ENCODE measurements at places on chromosomes 2 and 18. TPM values are rescaled to one million over a fixed set of nuclear protein-coding genes. Genes with fewer than 3 reads are reported as not detected.

GRCh38 chr2:120818441-120818920, 82.8 kb downstream of the GLI2 start:
- H3K4me1 ChIP-seq, result no peaks in the 10 kb centered on the region
- no peaks in the 10 kb centered on the region for H3K36me3 ChIP-seq
- no peak overlapping the region for H3K4me3 ChIP-seq
- H3K27me3 ChIP-seq, result 0 out of 2 replicates have a peak, but pooled peaks cover 2% of the 10 kb centered on the region
- H3K27ac ChIP-seq, result no peak overlapping the region
- no peak for DNase-seq

DNA sequence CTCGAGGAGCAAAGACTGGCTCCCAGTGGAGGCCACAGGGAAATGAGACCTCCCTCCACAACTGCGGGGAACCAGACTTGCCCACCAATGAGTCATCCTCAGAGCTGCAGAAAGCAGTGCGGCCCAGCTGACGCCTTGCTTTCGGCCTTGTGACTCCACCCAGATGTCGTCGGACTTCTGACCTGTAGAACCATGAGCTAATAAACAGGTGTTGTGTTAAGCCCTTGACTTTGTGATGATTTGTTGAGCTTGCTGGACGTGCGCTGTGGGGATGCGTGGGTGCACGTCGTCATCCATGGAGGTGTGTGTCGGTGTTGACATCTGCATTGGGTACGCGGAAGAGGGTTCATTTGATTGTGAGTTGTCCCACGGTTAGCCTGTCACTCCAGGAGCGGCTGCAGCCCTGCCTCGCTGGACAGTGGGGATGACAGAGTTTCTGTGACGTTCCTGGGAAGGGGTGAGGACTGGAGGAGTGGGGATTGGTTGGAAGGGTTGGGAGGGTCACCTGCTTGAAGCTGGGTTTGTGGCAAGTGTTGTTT, 154.1 kb downstream of the SH3BP4 start:
- no peaks in the 10 kb centered on the region for H3K36me3 ChIP-seq
- H3K4me3 ChIP-seq, result no peak overlapping the region
- H3K4me1 ChIP-seq, result no peaks in the 10 kb centered on the region
- no peak overlapping the region for H3K27ac ChIP-seq
- H3K27me3 ChIP-seq, result no peaks in the 10 kb centered on the region
- DNase-seq, result no peak

DNA sequence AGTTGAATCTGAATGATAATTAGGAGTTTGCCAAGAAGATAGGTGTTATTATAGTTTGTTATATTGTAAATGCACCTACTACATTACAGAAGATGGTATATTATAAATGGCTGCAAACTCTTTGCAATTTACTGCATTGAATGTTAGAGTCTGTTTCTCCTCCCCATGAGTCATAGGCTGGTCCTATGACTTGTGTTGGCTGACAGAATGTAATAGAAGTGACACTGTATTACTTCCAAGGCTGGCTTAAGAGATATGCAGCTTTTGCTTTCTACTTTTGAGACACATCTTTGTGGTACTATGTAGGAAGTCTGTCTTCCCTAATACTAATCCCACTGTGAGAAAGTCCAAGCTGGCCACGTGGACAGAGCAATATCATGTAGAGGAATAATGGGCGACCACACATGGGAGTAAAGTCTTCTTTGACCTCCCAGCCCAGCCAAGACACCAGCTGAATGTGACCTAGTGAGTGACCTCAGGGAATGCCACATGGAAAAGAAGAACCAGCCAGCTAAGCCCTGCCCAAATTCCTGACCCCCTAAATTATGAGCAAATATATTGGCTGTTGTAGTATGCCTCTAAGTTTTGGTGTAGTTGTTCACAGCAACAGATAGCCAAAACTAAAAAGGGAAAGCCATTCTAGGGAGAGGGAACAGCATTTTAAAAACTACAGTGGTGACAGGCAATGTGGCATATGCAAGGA, 6.8 kb upstream of the DDX1 start:
- H3K36me3 ChIP-seq, result no peaks in the 10 kb centered on the region
- no peaks in the 10 kb centered on the region for H3K4me1 ChIP-seq
- DNase-seq, result no peak

GRCh38 chr18:48657447-48658120, 118.8 kb downstream of the CTIF start:
- no peak overlapping the region for H3K27ac ChIP-seq
- H3K4me1 ChIP-seq, result 0 out of 2 replicates have a peak, but pooled peaks cover under 1% of the 10 kb centered on the region
- no peaks in the 10 kb centered on the region for H3K36me3 ChIP-seq
- H3K27me3 ChIP-seq, result no peaks in the 10 kb centered on the region

DNA sequence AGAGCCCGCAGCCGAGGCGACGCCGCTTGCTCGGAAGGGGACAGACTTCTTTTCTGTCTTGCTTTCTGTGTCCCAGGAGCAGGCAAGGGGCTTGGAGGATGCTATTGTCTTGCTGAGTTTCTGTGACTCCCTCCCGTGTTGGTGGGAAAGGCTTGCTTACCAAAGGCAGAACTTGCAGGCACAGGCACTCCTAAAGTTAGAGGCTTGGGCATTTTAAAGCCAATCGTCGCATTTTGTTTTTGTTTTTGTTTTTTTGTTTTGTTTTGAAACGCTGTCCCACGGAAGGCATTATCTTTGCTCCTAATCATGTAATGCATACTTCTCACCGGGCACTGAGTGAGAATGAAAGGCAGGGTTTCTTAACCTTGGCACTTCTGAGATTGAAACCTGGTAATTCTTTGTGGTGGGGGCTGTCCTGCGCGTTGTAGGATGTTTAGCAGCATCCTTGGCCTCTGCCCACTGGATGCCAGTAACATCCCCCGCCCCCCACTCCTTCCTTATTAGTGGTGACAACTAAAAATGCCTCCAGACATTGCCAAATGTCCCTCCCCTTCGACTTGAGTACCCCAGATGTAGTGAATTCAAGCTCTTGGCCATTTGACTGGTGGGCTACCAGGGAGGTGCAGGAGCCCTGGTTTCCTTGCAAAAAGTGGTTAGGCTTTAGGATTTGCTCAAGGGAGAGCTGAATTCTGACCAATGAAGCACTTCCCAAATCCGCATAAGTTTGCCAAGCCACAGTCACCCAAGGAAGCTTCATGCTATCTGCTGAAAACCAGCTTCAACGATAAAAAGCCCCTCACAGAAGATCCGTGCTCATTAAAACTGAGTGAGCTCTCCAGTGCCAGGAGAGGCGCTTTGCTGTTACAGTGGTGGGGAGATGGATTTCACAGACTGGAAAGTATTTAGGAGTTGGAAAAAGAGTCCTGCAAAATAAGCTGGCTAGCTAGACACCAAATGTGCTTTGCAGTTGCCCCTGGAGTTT, 1.2 kb downstream of the ANTXR1 start:
- H3K27me3 ChIP-seq, result peaks cover 3% of the 10 kb centered on the region
- no peak for DNase-seq
- H3K27ac ChIP-seq, result no peak overlapping the region
- H3K36me3 ChIP-seq, result no peaks in the 10 kb centered on the region
- H3K4me3 ChIP-seq, result no peak overlapping the region

GRCh38 chr18:55448420-55448819, 139.6 kb downstream of the TCF4 start:
- H3K27me3 ChIP-seq, result no peaks in the 10 kb centered on the region
- no peak for DNase-seq
- H3K27ac ChIP-seq, result no peak overlapping the region
- H3K4me3 ChIP-seq, result no peak overlapping the region
- H3K4me1 ChIP-seq, result no peaks in the 10 kb centered on the region
- H3K36me3 ChIP-seq, result no peaks in the 10 kb centered on the region

DNA sequence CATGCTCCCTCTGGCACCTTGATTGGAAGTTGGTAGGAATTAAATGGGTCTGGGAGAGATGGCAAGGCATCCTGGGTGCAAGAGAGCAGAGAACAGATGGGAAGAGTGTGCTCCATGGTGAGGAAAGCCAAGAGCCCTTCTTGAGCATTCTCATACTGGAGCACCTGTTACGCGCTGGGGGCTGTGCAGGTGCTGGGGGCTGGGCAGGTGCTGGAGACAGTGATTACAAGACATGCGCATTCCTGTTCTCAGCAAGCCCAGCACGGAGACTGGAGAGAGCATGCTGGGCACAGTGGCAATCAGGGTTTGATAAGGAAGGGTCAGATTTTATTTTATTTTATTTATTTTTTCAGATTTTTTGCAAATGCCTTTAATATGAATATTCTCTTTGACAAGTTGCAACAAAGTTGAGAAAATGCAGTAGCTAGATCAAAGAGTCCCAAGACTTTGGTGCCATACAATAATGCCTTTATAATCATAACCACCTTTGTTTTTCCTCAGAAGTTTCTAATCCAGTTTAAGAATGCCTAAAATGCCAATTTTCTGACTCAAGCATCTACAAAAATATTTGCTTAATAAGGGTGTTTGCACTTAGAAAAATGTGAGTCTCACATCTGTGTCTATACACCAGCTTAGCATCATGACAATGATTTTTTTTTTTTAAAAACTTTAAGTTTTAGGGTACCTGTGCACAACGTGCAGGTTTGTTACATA, 193.3 kb downstream of the RNF152 start:
- no peaks in the 10 kb centered on the region for H3K36me3 ChIP-seq
- H3K27ac ChIP-seq, result no peak overlapping the region
- DNase-seq, result no peak
- no peak overlapping the region for H3K4me3 ChIP-seq
- no peaks in the 10 kb centered on the region for H3K4me1 ChIP-seq
- no peaks in the 10 kb centered on the region for H3K27me3 ChIP-seq

DNA sequence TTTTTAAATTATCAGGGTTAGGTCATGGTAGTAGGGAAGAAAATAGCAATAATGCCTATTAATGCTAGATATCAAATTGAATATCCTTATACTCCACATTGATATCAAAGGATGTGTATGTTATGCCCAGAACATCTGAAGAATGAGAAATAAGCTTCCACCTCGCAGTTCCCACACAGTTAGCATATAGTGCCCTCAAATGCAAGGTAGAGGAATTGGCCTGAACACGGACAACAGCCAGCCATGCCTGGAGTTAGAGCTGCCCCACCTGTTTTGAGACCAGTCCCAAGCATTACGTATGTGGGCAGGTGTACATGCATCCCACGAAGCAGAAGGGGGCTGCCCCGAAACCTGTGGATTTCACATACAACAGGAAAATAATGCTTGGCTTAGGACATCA, 79.6 kb downstream of the SUMO1 start:
- DNase-seq, result peak; percentile 46
- peaks cover 23% of the 10 kb centered on the region for H3K4me1 ChIP-seq
- H3K4me3 ChIP-seq, result no peak overlapping the region
- no peaks in the 10 kb centered on the region for H3K27me3 ChIP-seq

GRCh38 chr2:3282056-3282998, 95.3 kb downstream of the EIPR1 start:
- H3K27ac ChIP-seq, result no peak overlapping the region
- H3K4me3 ChIP-seq, result no peak overlapping the region
- H3K36me3 ChIP-seq, result no peaks in the 10 kb centered on the region
- H3K4me1 ChIP-seq, result no peaks in the 10 kb centered on the region

DNA sequence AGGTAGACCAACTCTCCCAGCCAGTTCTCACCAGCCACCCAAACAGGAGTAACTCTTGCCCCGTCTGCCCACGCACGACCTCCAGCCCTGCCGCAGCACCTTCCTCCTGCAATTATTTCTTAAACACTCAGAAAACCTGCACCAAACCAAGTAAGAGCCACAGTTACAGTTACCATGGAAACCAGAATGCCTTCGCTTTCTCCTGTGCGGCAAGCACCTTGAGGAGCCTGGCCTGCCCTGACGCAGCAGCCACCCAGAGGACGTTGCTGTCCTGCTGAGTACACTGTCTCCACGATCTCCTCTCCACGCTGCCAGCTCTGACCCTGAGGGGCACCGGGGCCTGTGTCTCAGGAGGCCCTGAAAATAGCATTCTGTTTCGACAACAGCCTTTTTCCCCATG, 94.3 kb upstream of the SMIM21 start:
- no peaks in the 10 kb centered on the region for H3K27me3 ChIP-seq
- no peak overlapping the region for H3K27ac ChIP-seq
- DNase-seq, result no peak
- H3K4me3 ChIP-seq, result no peak overlapping the region
- no peaks in the 10 kb centered on the region for H3K4me1 ChIP-seq
- H3K36me3 ChIP-seq, result no peaks in the 10 kb centered on the region

GRCh38 chr2:98123286-98123685, 36.3 kb downstream of the VWA3B start:
- DNase-seq, result no peak
- no peak overlapping the region for H3K27ac ChIP-seq
- H3K4me1 ChIP-seq, result no peaks in the 10 kb centered on the region
- no peaks in the 10 kb centered on the region for H3K36me3 ChIP-seq

- peak; percentile 12 for DNase-seq
- peak overlapping the region; percentile 5 for H3K27ac ChIP-seq
- H3K27me3 ChIP-seq, result no peaks in the 10 kb centered on the region
- H3K4me3 ChIP-seq, result peak overlapping the region; percentile 56
Observed at GRCh38 chr2:28809927-28810326, 707 bp upstream of the SPDYA start.

DNA sequence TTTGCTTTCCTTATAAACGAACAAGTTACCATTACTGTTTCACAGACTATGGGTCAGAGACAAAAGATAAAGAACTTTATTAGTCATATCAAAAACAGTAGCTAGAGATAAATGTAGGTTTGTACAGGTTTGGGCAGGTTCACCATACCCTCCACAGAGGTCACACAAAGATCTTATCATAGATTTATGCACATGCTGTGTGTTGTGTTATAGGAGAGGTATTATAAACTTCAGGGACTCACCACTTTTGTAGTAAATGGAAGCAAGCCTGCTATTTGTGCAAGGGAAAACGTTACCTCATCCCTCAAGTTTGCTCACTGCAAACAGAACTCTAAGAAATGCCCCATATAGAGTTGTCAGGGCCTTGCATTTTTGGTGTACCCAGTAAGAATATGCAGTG, 584.5 kb upstream of the LRRTM1 start:
- H3K36me3 ChIP-seq, result no peaks in the 10 kb centered on the region
- no peaks in the 10 kb centered on the region for H3K27me3 ChIP-seq
- DNase-seq, result no peak
- H3K4me1 ChIP-seq, result peaks cover 24% of the 10 kb centered on the region

DNA sequence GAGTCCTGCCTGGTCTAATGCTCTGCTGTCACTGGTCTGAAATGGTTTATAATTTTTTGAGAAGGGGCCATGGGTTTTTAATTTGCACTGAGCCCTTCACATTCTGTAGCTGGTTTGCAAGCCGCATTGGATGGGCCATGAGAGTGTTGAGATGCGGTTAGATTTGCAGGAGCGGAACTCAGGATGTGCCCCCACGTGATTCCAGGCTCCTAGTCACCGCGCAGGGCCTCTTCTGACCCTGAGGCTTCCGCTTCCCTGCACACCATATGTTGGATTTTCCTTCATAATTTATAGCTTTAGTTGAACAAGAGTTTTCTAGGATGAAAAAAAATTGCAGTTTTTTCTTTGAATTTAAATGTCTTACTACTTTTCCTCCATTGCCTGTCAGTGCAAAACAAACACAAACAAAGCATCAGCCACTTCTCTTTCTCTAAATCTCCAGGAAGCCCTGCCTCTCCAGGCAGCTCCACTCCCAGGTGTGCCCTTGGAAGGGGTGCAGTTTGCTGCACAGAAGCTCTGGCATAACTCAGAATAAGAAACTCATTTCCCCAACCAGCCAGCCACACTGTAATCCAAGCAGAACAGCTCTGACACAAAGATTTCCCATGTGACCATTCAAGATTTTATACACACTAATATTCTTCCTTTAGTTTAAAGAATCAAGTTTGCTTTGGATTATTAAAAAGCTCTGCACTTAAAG, 18.4 kb upstream of the TPO start:
- H3K4me1 ChIP-seq, result no peaks in the 10 kb centered on the region
- no peak overlapping the region for H3K27ac ChIP-seq
- no peak overlapping the region for H3K4me3 ChIP-seq
- H3K27me3 ChIP-seq, result no peaks in the 10 kb centered on the region
- no peaks in the 10 kb centered on the region for H3K36me3 ChIP-seq

Gene ACSL3
- 181 TPM for total RNA-seq

Gene PAPOLG
- total RNA-seq, result 14.0 TPM

Gene LRRTM4
- 0.21 TPM for total RNA-seq

Gene OR6B2
- not detected for total RNA-seq

Gene SLC14A1
- not detected for total RNA-seq

Gene RMDN2
- 4.3 TPM for total RNA-seq

Gene TRIP12
- total RNA-seq, result 115 TPM

Gene GMCL1
- 13.8 TPM for total RNA-seq
